ENCODE measurements at places on chromosomes 11 and 22. TPM values are rescaled to one million over a fixed set of nuclear protein-coding genes. Genes with fewer than 3 reads are reported as not detected.

DNA sequence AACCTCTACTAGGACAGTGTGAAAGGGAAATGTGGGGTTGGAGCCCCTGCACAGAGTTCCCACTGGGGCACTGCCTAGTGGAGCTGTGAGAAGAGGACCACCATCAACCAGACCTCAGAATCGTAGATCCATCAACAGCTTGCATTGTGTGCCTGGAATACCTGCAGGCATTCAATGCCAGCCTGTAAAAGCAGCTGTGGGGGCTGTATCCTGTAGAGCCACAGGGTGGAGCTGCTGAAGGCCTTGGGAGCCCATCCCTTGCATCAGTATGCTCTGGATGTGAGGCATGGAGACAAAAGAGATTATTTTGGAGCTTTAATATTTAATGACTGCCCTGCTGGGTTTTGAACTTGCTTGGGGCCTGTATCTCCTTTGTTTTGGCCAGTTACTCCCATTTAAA, 46.3 kb downstream of the PGR start:
- DNase-seq, result no peak

DNA sequence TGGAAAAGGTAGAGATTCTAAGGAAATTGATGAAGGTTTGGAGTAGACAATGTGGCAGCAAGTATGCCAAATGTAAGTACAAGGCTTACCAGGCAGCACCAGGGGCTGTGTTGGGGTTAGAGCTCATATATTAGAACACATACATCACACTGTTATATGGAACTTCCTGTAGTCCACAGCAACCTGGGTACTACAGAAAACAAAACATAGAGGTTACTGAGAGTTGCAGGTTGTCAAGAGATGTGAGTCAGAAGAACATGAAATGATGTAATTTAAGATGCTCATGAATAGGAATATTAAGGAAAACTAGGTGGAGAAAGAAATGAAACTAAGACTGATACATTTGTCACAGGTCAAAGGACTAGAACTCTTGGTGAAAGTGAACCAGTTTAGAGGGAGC, 22.0 kb downstream of the FAT3 start:
- no peak for DNase-seq

GRCh38 chr11:44576656-44577055, 11.2 kb downstream of the CD82 start:
- peak; percentile 42 for DNase-seq

DNA sequence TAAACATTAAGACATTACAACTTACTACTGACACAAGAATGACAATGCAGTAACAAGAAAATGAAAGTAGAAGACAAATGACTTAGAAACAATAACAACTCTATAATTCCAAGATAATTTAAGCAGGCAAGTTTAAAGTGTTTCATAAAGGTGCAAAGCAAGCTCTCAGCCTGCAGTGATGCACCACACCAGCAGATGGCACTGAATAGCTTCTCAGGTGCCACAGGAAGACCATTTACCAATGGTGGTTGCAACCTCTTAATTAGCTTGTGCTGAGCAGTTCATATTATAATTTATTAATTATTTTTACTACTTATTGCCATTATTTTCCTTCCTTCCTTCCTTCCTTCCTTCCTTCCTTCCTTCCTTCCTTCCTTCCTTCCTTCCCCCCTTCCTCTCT, 60.6 kb downstream of the NXPE2 start:
- peak; percentile 51 for DNase-seq

SYNGR1 gene
- total RNA-seq, result not detected

DNA sequence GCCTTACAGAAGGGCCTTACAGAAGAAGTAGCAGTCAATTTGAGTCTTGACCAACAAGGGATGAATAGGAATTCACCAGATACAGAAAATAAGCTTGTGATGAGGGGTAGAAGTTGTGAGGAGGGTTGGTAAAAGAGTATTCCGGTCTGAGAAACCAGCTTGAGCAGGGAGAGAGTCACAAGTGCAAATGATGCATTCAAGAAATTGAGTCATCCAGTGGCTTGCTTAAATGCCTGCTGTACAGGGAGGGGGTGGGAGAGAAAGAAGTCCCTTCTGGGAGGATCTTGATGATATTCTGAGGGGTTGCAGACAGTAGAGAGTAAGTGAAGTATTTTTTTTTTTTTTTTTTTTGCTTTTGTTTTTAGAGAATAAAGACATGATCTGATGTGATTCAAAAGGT, 9.2 kb downstream of the CCKBR start:
- no peak for DNase-seq

AKIP1 gene
- total RNA-seq, result 39.9 TPM

DNA sequence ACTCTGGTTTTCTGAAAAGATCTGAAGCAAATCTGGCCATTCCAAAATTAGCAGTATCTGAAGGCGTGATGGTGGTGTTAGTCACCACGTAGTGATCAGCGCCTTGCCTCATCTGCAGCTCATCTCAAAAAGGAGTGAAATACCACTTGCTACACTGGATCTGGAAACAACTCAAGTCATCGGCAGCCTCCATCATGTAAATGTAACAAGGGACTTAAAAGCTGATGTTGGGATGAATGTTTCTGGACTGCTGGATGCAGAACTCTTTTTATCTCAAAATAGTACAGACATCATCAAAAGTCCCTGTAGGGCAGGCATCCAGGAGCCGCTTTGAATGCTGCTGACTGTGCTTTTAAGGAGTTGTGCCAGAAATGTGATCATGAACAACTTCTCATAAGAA, 14.1 kb upstream of the APLP2 start:
- no peak for DNase-seq

TMA7B gene
- 0.86 TPM for total RNA-seq

- no peak for DNase-seq
Measured at GRCh38 chr11:123973816-123974215, 3.8 kb downstream of the OR10S1 start.

TRIM48 gene
- total RNA-seq, result not detected

GRCh38 chr11:61037441-61038093, 64.7 kb upstream of the CD5 start:
- peak; percentile 49 for DNase-seq

OR8G5 gene
- total RNA-seq, result not detected

DNA sequence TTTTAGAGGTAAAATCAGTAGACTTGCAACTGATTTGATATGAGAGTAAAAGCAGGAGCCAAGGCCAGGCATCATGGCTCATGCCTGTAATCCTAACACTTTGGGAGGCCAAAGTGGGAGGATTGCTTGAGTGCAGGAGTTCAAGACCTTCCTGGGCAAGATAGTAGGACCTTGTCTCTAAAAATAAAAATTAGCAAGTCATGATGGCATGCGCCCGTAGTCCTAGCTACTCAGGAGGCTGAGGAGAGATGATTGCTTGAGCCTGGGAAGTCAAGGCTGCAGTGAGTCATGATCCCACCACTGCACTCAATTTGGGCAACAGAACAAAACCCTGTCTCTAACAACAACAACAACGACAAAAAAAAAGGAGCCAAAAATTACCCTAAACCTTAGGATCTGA, 13.5 kb downstream of the SGSM3 start:
- DNase-seq, result no peak

DNA sequence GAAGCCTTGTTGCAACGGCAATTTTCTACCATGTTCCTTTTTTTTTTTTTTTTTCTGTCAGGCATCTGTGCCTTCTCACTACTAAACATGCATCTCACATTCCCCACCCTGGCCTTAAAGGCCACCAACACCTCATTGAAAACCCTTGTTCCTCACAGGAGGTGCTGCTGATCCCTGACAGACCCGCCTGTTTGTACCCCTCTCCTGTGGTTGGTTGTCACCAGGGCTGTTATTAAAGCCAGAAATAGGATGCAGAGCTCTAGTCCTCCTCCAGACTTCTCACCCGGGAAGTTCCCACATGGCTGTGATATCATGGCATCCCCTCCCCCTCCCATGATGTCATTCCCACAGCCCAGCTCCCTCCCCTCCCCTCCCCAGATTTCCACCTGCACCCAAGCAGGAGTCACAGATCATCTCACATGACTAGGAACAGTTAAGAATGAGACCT, 302.8 kb upstream of the NCAM1 start:
- DNase-seq, result no peak

BSCL2 gene
- total RNA-seq, result 20.4 TPM

GRCh38 chr22:29310065-29310862, 3.8 kb downstream of the GAS2L1 start:
- no peak for DNase-seq

DNA sequence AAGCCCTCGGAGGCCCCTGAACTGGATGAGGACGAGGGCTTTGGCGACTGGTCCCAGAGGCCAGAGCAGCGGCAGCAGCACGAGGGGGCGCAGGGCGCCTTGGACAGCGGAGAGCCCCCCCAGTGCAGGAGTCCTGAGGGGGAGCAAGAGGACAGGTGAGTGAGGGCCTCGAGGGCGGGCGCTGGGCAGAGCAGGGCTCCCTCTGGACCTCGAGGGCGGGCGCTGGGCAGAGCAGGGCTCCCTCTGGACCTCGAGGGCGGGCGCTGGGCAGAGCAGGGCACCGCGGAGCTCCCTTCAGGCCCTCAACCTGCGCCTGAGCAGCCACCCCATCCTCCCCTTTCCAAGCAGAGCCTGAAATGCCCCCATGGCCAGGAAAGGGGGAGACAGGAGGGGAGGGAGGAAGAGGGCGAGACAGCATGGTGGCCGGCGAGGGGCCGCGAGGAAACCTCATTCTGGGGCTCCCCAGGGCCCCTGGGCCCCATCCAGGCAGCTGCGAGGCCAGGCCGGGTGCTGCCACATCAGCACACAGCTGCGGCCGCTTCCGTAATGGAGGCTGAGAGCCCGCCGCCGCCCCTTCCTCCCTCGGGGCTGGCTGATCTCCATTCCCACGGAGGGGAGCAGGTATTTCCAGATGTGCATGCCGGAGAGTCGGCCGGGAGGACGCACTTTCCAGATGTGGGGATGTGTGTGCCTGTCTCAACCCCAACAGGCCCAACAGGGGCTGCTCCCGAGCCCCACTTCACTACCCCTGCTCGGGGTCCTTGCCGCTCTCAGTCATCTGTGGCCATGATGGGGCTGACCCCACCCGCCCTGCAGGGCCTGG, 10.0 kb downstream of the PRR33 start:
- DNase-seq, result no peak

DNA sequence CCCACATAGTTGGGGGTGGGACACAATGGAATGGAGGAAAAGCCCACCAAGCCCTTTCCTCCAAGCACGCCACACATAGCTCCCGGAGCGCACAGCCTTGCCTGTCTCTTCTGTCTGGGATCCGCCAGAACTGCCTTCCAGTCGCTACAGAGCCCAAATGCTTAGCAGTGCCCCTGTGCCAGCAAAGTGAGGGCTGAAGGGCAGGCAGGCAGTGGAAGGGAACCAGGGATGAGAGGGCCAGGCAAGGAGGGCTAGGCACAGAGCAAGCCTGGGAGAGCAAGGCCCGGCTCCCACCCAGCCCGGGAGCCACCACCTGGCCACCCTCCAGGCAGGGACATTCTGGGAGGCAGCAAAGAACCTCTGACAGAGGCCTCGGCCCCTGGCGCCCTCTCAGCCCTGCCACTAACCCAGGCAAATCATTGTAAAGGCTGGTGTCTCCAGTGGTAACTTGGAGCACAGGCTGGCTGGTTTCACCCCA, 32.5 kb downstream of the PPP2R1B start:
- DNase-seq, result no peak

GRCh38 chr11:116691771-116692177, 81.0 kb downstream of the BUD13 start:
- DNase-seq, result peak; percentile 71

SCN3B gene
- not detected for total RNA-seq

INSC gene
- total RNA-seq, result 0.34 TPM

DNA sequence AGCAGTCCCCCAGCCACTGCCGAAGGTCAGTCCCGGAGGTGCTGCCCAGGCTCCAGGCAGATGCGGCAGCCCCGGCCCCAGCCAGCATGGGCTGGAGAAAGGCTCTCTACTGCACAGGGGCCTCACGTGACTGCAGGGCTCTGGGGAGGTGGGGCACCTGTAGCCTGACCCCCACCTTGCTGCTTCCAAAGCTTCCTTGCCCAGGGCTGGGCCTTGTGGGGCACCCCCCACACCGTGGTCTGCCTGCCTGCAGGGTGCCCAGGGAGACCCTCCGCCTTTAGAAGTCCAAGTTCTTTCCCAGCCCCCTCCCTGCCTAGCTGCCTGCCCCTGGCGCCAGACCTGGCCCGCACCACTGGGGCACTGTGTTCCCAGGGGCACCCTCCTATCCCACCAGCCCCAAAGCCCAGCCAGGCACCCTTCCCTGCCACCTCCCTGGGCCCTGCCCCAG, 28.4 kb upstream of the TXNRD2 start:
- DNase-seq, result no peak

DNA sequence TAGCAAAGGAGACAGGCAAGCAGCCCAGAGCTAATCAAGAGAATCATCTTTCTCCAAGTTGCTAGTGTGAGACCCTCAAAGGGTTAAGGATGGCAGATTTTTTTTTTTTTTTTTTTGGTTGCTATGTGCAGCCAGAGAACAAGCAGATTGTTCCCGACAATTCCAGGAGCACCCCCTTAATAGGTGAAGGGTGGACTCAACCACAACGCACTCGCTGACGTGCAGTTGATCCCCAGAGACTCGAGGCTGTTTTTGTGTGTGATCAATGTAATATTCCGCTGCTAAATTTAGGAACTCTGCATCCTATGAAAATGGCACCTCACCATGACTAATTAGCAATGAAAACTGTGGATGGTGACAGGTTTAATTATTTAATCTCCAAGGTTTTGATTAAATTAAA, 789.0 kb downstream of the KCNA4 start:
- DNase-seq, result no peak

DNA sequence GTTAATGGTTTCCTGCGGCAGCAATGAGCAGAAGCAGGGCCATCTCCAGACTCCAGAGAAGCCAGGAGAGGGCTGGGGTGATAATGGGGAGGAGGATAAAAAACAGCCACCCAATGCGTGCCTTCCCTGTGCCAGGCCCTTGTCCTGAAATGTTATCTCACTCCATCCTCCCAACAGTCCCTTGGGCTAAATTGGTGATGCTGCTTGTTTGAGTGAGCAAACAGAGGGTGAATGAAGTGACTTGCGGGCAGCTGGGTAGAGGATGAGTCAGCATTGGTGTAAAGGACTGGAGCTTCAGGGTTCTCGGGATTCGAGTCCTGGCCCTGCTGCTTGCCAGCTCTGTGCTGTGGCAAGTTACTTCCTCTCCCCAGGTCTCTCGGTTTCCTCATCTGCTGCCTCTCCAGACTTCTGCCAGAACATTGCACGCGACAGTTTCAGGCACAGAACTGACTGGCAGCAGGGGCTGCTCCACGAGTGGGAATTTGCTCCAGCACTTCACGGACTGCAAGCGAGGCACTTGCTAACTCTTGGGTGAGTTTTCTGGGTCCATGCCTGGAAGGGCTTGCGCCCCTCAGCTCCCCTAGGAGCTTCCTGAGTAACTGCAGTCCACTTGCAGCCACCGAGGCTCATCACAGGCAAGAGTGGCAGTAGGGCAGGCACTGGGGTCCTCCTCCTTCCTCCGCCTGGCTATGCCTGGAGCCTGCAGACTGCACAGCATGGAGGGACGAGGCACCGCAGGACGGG, at the start of gene P2RY6:
TSS of gene P2RY6 (plus strand) at position 403 of the 744 bp plus-strand sequence. CDS start 24,181 bp downstream, outside the sequence.
- DNase-seq, result peak; percentile 7

FOLH1 gene
- total RNA-seq, result not detected

- no peak for DNase-seq
Measured at GRCh38 chr11:109033627-109034338, 368.9 kb downstream of the DDX10 start.

DNA sequence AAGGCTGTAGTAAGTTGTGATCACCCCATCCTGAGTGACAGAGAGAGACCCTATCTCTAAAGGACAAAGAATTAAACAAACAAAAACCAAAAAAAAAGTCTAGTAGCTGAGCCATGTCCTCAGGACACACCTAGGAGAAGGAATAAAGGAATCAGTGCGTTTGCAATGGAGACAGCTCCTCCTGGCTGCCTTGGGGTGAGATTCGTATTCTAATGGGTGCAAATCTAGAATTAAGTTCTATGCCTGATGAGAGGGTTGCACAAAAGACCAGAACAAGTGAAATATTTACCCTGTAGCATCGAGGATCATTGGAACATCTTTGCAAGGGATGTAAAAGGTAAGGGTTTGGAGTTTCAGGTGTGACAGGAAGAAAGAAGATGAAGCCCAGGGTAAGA, 70.3 kb upstream of the BMAL1 start:
- no peak for DNase-seq
